NCI-H460 (cell line): ENCODE measurements at places on chromosomes 5 and 9. TPM values are rescaled to one million over a fixed set of nuclear protein-coding genes. Genes with fewer than 3 reads are reported as not detected.

DNA sequence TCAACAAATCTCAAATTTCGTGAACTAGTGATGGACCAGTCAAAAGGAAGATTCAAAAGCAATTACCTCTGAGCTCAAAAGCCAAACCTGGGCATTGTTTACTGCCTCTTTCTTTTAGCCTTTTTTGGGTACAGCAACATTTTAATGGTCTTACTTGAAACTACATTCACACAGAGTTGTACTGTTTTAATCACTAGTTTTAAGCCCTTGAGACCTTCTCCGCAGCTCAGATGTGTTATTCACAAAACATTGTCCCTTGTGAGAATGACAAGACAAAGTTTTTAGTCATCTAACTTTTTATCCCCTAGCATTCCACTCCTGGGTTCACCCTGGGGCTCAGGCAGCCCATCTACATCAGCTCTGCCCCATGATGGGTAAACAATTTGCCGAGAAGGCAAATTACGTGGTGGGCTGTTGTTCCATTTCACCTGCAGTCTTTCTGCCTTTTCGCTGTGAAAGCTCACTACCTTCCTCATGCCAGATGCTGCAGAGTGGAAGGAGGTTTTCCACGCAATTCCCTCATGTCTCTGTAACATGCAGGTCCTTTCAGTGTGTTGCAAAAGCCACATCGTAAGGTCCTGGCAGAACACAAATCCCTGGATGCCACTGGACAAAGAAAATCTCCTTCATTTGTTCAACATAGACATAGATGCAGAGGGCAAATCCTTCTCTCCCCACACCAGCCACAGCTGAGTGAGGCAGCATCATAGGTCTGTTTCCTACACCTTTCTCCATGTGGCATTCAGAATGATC, 175.7 kb downstream of the EBF1 start:
- no peak for DNase-seq

LCN1 gene
- total RNA-seq, result 25.8 and 30.3 TPM in 2 replicates

DNA sequence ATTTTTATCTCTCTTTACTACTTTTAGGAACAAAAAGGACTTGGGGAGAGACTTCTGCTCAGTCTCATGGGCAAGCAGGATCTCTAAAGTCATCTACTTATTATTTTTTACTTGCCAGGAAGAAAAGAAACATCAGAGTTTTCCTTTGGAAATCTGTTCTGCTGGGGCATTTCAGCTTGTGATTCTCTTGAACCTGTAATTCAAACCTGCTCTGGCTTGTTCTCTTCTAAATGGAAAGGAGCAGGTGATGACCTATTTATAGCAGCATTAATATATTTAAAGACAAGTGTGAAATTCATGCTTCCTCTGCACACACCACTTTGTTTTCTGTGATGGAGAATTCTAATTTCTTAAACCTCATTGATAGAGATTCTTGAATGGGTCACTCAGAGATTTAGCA, 2.0 kb downstream of the ADCY2 start:
- DNase-seq, result no peak

BARX1 gene
- 0.37 and 1.2 TPM in 2 replicates for total RNA-seq

PIP5KL1 gene
- total RNA-seq, result 2.8 and 4.5 TPM in 2 replicates

DNA sequence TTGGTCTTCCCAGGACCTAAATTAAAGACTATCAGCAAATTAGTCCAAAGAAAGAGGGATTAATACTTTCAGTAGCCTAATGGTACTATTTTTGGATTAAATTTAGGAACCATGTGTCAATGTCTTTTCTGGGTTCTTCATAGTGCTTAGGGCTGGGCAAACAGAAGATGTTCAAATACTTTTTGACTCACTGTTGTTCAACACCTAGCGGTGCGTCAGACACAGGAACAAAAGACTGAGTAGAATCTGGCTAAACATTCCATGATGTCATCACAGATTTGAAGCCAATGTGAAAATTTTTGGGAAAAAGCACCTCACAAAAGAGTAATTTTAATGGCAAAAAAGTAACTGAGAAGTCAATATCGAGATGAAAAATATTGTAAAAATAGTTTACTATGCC, 544.4 kb downstream of the EFNA5 start:
- no peak for DNase-seq

- DNase-seq, result no peak
Observed at GRCh38 chr9:76855015-76855414, 50.9 kb downstream of the PRUNE2 start.

GRCh38 chr9:133117271-133118178, 3.5 kb downstream of the RALGDS start:
- no peak for DNase-seq

- DNase-seq, result no peak
Observed at GRCh38 chr5:16685069-16685468, 68.3 kb upstream of the RETREG1 start.

- no peak for DNase-seq
Observed at GRCh38 chr5:6812800-6813731, 99.8 kb downstream of the TENT4A start.

- no peak for DNase-seq
Observed at GRCh38 chr9:100430286-100430940, 3.5 kb downstream of the MSANTD3 start.

DNA sequence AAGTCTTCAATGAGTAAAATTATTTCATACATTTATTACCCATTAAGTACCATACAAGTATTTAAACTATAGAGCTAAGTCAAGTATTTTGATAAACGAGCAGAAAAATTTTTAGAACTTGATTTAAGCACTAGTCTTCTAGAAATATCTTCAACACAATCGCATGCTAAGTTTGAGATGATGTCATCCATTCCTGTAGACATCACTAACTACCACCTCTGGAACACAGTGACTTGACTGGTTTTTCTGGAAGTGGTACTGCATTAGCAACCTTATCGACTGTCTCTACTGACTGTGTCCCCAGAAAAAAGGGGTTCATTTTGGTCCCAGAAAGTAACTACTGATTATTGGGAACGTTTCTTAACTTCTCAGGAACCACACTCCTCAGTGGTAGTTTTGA, 69.0 kb downstream of the CDC14B start:
- DNase-seq, result no peak

PRRT1B gene
- not detected in 2 replicates for total RNA-seq

SPATA31A3 gene
- total RNA-seq, result not detected in 2 replicates

GRCh38 chr9:70832492-70832891, 288.9 kb downstream of the TRPM3 start:
- DNase-seq, result no peak

- DNase-seq, result no peak
Observed at GRCh38 chr9:126678989-126679388, 65.3 kb downstream of the LMX1B start.

GRCh38 chr9:93011114-93011513, 47.4 kb upstream of the SUSD3 start:
- DNase-seq, result no peak

ELOVL7 gene
- total RNA-seq, result 1.2 and 2.0 TPM in 2 replicates

- DNase-seq, result no peak
Observed at GRCh38 chr9:259405-260404, 45.0 kb downstream of the DOCK8 start.

GRCh38 chr9:3006851-3007250, 163.0 kb upstream of the PUM3 start:
- no peak for DNase-seq

- no peak for DNase-seq
Observed at GRCh38 chr5:96247097-96247701, 185.8 kb downstream of the PCSK1 start.

ZNF618 gene
- 2.4 and 2.9 TPM in 2 replicates for total RNA-seq

NOL6 gene
- total RNA-seq, result 21.1 and 23.7 TPM in 2 replicates

DNA sequence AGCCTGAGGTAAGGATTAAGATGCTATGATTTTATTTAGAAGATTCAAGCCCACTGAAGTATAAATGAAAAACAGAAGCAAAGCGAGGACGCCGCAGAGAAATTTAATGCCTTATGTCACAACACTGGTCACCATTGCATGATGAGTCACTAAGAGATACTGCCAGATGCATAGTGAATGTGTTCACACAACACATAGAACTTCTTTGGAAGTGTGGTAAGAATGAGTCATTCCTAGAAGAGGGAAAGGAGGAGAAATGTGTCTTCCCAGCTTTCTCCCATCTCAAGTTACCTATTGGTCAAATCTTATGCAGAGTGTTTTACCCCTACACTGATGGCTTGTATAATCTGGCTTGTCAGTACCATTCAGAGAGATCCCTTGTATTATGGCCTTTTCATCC, 465.3 kb upstream of the ARRDC3 start:
- DNase-seq, result peak; percentile 90
